Stimulated activated CD8-positive, alpha-beta memory T cell treated with anti-CD3 and anti-CD28 coated beads, Interleukin-4, amount 100 ng/mL, for 4 hours (primary cell): ENCODE measurements at places on chromosomes 1 and 21.

GRCh38 chr1:83897516-83897915, 101.4 kb downstream of the TTLL7 start:
- DNase-seq, result no peak

- DNase-seq, result no peak
Observed at GRCh38 chr1:233544304-233544703, 69.6 kb upstream of the KCNK1 start.

- DNase-seq, result no peak
Observed at GRCh38 chr1:241225741-241226140, 131.3 kb downstream of the RGS7 start.

DNA sequence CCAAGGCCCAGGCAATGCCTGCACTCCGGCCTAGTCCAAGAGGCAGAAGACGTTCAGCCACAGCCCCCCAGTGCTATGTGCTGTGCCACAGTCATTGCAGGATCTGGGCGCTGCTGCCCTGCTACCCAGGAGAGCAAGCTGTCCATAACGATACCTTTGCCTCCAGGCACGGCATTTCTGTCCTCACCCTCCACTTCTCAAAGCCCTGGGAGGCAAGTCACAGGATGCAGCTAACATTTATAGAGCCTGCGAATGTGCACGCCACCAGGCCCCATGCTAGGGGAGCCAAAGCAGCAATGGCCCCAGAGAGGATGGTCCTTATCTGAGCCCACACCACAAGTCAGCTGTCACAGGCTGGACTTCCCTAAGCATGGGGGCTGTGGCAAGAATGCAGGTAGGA, 13.8 kb downstream of the LRP8 start:
- no peak for DNase-seq

DNA sequence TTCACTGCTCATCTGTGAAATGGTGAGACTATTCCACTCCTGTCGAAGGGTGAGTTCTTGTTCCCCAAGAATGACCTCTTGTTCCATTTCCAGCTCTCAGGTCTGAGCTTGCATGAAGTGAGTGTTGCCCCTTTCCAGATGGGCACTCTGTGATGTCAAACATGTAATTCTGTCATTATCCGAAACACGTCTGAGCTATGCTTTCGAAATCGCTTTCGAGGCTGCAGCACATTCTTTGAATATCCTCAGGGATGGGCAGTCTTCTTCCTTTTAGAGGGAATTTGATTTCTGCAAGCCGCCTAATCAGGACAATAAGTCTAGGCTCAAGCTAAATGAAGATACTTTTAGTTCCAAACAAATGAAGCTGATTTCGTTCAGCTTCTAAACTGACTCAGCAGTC, 15.1 kb downstream of the NFASC start:
- no peak for DNase-seq

GRCh38 chr1:110319332-110320167, 19.6 kb upstream of the RBM15 start:
- DNase-seq, result no peak

DNA sequence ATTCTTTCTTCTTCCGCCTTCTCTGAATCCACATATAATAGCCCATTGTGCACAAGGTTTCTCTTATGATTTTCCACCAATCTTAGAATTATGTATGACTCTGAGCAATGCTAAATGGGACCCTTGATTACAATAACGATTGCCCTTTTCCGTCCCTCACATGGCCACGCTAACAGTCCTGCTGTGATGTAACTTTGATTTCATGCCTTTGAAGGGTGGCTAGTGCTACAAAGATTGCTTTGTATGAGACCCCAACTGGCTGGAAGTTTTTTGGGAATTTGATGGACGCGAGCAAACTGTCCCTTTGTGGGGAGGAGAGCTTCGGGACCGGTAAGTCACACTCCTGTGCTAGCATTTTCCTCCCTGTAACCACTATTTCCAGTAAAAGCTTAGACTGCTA, 45.3 kb downstream of the PGM1 start:
- DNase-seq, result no peak

DNA sequence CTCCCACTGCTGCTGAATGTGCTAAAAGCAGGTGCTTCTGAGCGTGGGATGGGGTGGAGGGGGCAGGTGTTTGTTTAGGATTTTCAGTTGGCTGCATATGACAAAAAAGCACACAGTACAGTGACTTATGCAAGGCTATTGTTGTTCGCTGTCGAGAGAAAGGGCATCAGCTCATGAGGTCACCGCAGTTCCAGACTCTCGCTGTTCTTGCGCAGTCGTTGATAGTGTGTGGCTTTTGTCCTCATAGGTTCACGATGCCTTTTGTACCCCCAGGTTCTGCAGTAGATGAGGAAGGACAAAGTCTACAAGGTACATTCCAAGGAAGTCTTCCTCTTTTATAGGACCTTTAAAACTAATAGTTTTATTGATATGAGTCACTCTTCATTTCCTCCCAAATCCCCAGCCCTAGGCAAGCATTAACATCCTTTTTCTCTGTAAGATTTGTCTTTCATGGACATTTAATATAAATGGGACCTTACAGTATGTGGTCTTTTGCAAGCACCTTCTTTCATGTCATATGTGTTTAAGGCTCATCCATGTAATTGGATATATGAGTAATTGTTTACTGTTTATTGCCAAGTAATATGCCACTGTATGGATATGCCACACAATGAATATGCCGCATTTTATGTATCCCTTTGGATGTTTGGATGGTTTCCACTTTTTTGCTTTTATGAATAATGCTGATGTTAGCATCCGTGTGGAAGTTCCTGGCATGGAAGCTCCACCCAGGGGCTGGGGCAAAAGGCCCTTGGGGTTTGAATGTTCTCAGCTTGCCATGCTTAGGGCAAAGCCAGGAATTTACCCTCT, 14.5 kb upstream of the NLRP3 start:
- no peak for DNase-seq

DNA sequence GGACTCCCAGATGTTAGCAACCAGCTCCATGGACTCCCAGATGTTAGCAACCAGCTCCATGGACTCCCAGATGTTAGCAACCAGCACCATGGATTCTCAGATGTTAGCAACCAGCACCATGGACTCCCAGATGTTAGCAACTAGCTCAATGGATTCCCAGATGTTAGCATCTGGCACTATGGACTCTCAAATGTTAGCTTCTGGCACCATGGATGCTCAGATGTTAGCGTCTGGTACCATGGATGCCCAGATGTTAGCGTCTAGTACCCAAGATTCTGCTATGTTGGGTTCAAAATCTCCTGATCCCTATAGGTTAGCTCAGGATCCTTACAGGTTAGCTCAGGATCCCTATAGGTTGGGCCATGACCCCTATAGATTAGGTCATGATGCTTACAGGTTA, 8.8 kb downstream of the SON start:
- DNase-seq, result no peak

DNA sequence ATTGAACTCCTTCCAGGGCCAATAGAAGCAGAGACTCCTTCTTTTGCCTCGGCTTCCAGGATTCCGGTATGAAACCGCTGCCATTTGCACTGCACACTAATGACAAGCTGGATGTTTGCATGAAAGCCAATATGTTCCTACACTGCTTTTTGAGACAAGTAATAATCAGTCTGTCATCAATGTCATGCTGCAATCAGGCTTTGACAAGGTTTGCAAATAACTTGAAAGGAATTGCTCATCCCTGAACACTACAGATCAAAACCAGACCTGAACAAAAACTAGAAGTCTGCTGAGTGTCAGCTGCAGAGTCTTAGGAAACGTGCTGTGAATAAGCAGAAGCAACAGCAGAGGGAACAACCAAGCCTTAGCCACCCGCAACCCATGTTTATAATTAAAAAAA, 720.7 kb upstream of the CXADR start:
- DNase-seq, result no peak

- no peak for DNase-seq
Observed at GRCh38 chr1:208531003-208531750, 287.0 kb upstream of the PLXNA2 start.

GRCh38 chr1:226678251-226678650, 60.8 kb downstream of the ITPKB start:
- DNase-seq, result no peak

DNA sequence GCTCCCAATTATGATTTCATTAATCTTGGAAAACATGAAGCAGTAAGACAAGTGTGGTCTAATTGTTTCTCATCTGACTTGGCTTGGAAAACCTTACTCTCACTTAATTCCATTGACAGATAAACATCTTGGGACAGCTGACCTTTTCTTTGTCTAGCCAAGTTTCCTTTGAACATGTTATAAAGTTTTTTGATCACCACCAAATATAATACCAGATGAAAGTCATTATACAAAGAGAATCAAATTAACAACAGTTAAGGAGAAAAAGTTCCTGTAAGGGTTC, 50.2 kb downstream of the ALG14 start:
- no peak for DNase-seq

GRCh38 chr1:88990426-88990825, 2.0 kb downstream of the KYAT3 start:
- DNase-seq, result no peak
